ENCODE measurements at places on chromosomes 4 and X.

DNA sequence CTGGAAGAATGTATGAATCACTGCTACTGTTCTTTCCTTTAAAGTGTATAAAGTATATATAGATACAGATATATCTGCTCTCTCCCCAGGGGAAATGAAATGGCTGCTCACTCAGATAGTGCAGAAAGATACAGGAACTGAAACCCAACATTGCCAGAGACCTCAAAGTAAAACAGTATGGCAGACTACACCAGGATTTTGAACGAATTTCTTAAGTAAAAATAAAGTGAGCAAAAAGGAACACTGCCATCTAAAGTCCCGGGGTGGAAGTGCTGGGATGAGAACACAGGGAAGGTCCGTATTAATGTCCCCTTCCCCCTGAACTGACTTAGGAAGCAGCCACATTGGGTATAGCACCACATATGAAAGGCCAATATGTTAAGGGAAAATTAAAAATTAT, 93.4 kb downstream of the TMA16 start:
- no peak for DNase-seq

DNA sequence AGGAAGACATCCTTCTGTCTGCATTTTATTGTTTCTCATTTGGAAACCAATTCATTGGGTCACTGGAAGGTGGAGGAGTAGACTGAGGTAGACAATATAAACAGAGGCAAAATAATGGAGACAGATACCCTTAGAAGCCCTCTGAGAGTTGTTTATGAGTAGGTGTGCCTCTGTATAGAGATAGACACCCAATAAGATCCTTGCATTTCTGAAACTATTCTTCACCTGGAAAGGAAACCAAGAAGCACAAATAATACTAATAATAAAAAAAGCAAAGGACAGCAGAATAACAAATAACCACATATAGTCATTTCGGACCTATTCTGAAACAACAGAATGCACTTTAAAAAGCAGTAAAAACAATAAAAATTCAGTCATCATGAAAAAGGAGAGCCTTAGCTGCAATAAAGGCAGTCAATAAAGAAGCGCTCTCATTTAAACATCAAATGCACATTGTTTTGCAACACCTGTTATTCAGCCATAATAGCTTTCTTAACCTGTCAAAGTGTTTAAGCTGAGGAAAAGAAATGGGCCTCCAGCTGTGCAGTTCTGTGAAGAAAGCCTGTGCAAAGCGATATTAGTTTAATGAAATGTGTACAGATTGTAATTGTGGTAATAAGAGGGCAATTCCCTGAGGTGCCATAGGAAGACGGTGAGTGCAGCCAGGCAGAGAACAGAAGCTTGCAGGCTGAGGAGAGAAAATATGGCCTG, 904.2 kb downstream of the STPG2 start:
- DNase-seq = no peak

- DNase-seq = no peak
These were observed 48.8 kb downstream of the FAM120C start for GRCh38 chrX:54134269-54134668.

DNA sequence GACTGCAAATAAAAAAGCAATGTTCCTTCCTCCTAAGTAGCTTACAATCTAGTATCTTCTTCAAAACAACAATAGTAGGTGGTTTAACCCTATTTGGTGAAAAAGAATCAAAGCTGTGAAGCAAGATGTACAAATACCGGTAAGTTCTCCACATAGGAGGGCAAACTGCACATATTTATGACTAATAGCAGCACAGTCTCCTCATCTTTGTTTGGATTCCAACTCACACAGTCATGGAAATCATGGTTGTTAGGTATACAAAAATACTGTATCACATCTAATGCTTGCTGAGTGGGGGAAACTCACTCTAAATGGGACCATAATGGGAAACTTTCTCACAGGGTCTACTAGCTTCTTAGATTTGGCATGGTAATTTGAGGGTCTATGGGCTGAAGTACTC, 597.2 kb downstream of the INPP4B start:
- DNase-seq = no peak

All from T-helper 2 cell treated with Interferon-gamma antibody and Interleukin-4, amounts not matched to agents 5 μg/mL and 100 μg/mL, for 36 hours (primary cell).